HFFc6 (cell line): ENCODE measurements at places on chromosomes 1 and 21. TPM values are rescaled to one million over a fixed set of nuclear protein-coding genes. Genes with fewer than 3 reads are reported as not detected.

DNA sequence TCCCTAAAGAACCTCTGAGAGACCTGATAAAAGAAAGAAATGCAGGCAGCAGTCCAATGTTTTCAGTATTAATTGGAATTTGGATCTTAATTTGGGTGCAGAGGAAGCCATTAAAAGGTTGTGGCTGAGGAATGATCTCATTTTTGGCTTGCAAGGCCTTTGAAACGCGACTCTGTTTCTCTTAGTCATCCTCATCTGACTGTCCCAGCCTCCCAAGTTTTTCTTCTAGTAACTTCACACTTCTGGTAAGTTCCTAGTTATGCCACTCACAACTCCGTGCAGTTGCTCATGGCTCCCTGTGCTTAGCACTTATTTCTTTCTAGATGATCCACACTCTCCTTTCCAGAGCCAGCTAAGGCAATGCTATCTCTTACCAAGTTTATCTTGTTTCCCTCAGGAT is 147.4 kb upstream of the USP24 start:
- peaks cover 21% of the 10 kb centered on the region for H3K27me3 ChIP-seq
- H3K4me3 ChIP-seq: no peak overlapping the region
- peaks cover 15% of the 10 kb centered on the region for H3K4me1 ChIP-seq

DNA sequence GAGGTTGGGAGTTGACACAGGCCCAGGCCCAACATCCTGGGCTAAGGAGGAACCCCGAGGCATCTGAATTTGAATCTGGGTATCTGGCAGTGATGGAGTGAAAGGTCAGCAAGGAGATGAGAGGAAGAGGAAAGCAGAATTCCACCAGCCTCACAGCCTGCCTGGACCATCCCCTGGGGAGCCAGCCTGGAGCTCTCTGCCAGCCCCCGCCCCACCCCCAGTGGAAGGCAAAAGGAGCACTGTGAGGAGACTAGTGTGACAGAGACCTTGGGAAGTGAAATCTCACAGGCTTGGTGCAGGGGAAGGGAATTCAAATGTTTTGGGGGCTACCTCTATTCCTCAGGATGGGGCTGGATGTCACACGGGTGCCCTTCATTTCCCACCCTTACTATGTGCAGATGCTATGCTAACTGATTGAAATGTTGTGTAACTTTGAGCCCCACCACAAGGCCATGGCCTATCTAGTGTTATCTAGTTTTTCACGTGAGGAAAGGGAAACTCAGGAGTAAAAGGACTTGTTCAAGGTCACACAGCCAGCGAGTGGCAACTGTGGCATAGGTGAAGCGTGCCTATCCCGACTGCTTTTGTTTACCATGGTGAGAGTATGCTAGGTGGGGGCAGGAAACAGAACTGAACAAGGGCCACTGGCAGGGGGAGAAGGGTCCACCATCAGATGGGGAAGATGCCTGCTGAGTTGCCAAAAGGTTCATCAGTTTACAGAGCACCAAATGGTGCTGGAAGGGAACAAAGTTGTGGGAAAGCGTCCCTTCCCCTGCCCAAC is 29.8 kb downstream of the AHDC1 start:
- peaks cover 3% of the 10 kb centered on the region; the same call in 1 of the 2 replicates for H3K36me3 ChIP-seq
- peaks cover 71% of the 10 kb centered on the region for H3K4me1 ChIP-seq
- no peak for DNase-seq
- peaks cover 4% of the 10 kb centered on the region for H3K27me3 ChIP-seq
- peak overlapping the region; percentile 63 for H3K27ac ChIP-seq

DNA sequence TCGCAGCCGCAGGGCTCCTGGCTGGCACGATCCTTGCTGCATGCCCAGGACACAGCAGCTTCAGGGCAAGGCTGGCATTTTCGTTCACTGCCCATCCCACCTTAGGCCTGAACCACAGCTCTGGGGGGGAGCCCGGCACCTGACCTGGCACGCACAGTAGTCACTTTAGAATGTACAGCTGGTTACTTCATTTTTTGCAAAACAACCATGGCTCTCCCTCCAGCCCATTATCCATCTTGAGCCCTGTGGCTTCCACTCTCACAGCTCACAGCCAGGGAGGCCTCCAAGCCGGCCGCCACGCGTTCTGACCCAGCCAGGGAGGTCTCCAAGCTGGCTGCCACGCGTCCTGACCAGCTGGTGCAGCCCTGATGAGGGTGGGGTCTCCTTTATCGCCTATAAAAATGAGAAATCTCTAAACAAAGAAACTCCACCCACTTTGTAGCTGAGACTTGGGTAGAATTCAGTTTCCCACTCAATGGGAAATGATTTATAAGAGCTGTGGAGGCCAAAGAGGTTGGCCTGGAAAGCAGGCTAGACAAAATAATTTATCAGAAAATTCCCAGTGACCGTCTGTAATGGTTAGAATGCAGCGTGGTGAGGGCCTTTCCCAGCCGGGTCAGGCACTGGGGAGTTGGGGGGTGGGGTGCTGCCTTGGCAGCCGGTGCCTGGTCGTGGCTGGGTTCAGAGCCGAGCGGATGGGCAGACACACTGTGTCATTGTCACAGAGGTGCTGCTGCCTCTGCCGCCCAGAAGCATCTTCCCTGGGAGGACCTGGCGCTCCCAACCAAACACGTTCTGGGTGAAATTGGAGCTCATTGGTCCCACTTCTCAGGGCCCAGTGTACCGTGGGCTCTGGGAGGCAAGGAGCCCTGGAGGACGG is 54.6 kb upstream of the ACTRT2 start:
- H3K36me3 ChIP-seq: no peaks in the 10 kb centered on the region; the same call in 1 of the 2 replicates
- H3K27ac ChIP-seq: no peak overlapping the region
- H3K27me3 ChIP-seq: peaks cover 4% of the 10 kb centered on the region; the same call in 1 of the 2 replicates
- DNase-seq: no peak
- H3K4me1 ChIP-seq: no peaks in the 10 kb centered on the region

DNA sequence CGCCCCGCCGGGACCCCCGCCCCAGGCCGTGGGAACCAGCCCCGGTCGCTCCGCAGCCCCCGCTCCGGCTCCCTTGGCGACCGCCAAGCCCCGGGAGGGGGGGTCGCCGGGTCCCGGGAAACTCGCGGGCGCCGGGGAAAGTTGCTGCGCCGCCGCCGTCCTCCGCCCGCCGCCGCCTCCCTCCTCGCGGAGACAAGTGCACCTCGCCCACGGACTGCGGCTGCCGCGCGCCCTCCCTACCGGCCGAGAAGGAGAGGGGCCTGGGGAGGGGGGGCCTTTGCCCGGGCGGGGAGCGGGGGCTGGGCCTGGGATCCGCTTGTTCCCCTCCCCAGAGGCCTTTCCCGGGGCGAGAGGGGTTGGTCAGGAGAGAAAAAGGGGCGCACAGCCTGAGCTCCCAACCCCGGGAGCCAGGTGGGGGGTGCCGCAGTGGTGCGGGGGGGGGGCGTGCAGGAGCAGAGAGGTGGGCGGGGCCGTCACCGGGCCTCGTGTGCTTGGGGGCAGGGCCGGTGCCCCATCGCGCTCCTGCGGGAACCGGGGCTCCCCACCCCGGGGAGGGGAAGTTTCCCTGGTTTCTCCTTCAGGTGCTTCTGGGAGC is 592 bp downstream of the AGRN start:
- no peak for DNase-seq
- peak overlapping the region; percentile 66; the same call in 1 of the 2 replicates for H3K27ac ChIP-seq
- H3K27me3 ChIP-seq: peaks cover 2% of the 10 kb centered on the region
- peak overlapping the region; percentile 82 for H3K4me3 ChIP-seq

- H3K4me1 ChIP-seq: no peaks in the 10 kb centered on the region
- no peak for DNase-seq
- no peak overlapping the region for H3K27ac ChIP-seq
- no peaks in the 10 kb centered on the region for H3K36me3 ChIP-seq
- no peaks in the 10 kb centered on the region; the same call in 1 of the 2 replicates for H3K27me3 ChIP-seq
These were observed 102.0 kb upstream of the USP25 start for GRCh38 chr21:15627823-15628222.

GRCh38 chr1:225745273-225745672 is 32.4 kb upstream of the SRP9 start:
- H3K4me3 ChIP-seq: no peak overlapping the region
- 0 out of 2 replicates have a peak, but pooled peaks cover under 1% of the 10 kb centered on the region for H3K27me3 ChIP-seq
- DNase-seq: no peak
- no peak overlapping the region; the same call in 1 of the 2 replicates for H3K27ac ChIP-seq
- H3K36me3 ChIP-seq: no peaks in the 10 kb centered on the region

- peak; percentile 66 for DNase-seq
- H3K4me3 ChIP-seq: no peak overlapping the region
- no peak overlapping the region for H3K27ac ChIP-seq
- no peaks in the 10 kb centered on the region; the same call in 1 of the 2 replicates for H3K27me3 ChIP-seq
- H3K36me3 ChIP-seq: no peaks in the 10 kb centered on the region
- H3K4me1 ChIP-seq: peaks cover 5% of the 10 kb centered on the region
These were observed 12.7 kb upstream of the RAB4A start for GRCh38 chr1:229258031-229258756.

DNA sequence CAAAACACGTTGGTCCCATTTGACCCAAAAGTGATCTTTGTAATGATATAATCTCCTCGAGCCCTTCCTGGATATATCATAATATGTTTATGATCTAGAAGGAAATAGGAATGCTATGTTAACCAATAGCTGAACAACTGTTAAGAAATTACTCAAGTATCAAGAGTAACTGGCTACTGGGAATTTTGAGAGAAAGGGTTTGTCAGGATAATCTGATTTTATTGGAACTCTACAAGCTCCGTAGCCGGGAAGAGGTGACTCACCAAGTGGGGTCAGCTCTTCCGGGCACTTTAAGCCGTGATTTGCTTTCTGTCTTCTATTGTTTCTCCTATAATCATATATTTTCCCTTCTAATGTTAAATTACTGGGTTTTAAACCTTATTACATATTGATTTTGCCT is 250.5 kb upstream of the POGK start:
- no peak overlapping the region for H3K27ac ChIP-seq
- no peaks in the 10 kb centered on the region for H3K27me3 ChIP-seq
- H3K4me3 ChIP-seq: no peak overlapping the region
- H3K4me1 ChIP-seq: no peaks in the 10 kb centered on the region
- DNase-seq: no peak

DNA sequence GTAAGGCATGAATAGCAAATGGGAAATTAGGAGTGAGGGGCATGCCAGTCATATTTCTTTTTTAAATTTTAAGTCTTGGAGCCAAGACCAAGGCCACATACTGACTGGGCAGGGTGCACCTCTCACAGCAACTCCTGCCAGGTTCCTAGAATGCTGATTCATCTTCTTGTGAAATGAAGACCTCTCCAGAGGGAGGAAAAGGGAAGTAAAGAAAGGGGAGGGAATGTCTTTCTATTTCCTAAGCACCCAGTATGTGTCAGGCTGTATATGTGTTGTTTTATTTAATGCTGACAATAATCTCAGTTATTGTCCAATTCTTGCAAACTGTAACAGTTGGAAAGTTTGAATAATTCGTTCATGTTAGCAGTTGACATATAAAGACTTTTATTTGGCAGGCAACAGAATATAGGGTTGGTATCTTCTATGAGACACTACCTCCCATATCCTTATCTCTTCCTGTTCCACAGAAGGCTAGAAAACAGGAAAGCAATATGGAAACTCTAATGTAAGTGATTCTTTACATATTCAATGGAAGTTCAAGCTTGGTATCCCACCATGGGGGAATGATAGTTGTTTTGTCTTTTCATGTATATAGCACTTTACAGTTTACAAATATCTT is 259.1 kb upstream of the USP24 start:
- H3K27ac ChIP-seq: no peak overlapping the region
- no peak overlapping the region for H3K4me3 ChIP-seq
- peaks cover 2% of the 10 kb centered on the region; the same call in 1 of the 2 replicates for H3K27me3 ChIP-seq
- no peaks in the 10 kb centered on the region for H3K36me3 ChIP-seq

GRCh38 chr1:244067893-244068292 is 16.8 kb downstream of the ZBTB18 start:
- peak; percentile 19 for DNase-seq
- H3K27me3 ChIP-seq: peaks cover 5% of the 10 kb centered on the region; the same call in 1 of the 2 replicates
- H3K27ac ChIP-seq: peak overlapping the region; percentile 43
- H3K4me3 ChIP-seq: peak overlapping the region; percentile 20; the same call in 1 of the 2 replicates
- peaks cover 40% of the 10 kb centered on the region for H3K4me1 ChIP-seq

- no peak overlapping the region for H3K27ac ChIP-seq
- DNase-seq: peak; percentile 44
- H3K4me3 ChIP-seq: no peak overlapping the region
- H3K27me3 ChIP-seq: peaks cover 13% of the 10 kb centered on the region
- no peaks in the 10 kb centered on the region for H3K36me3 ChIP-seq
These were observed 24.9 kb upstream of the KCNA2 start for GRCh38 chr1:110630839-110631663.

- H3K4me1 ChIP-seq: peaks cover 6% of the 10 kb centered on the region; the same call in 1 of the 2 replicates
- DNase-seq: no peak
- peaks cover 30% of the 10 kb centered on the region for H3K27me3 ChIP-seq
- no peak overlapping the region for H3K27ac ChIP-seq
These were observed 35.9 kb upstream of the RD3 start for GRCh38 chr1:211527888-211528287.

GRCh38 chr21:33151941-33152731 is 77.6 kb upstream of the IFNAR2 start:
- no peak overlapping the region for H3K27ac ChIP-seq
- H3K36me3 ChIP-seq: no peaks in the 10 kb centered on the region
- no peaks in the 10 kb centered on the region for H3K4me1 ChIP-seq
- peaks cover 46% of the 10 kb centered on the region for H3K27me3 ChIP-seq
- no peak for DNase-seq

- no peak for DNase-seq
- no peaks in the 10 kb centered on the region for H3K36me3 ChIP-seq
- H3K27me3 ChIP-seq: no peaks in the 10 kb centered on the region
- H3K4me3 ChIP-seq: no peak overlapping the region
- no peaks in the 10 kb centered on the region for H3K4me1 ChIP-seq
- H3K27ac ChIP-seq: no peak overlapping the region
These were observed 384.7 kb upstream of the CXADR start for GRCh38 chr21:17128132-17128531.

DNA sequence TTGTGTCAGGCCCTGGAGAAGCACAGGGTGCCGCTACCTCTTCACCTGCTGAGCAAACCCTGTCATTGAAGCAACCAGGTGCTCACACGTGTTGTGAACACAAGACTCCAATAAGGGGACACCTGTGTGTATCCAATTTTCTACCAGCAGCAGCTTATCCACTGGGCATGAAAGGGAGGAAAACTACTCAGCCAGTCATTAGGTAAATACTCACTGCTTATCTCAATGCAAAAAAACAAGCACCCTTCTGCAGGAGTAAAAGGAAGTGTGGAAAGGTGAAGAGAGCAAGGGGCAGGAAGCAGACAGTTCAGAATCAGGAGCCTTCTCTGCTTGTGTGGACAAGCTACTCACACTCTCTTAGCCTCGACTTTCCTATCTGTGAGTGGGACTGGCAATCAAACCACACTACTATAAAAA is 148.9 kb downstream of the ETS2 start:
- no peak overlapping the region for H3K4me3 ChIP-seq
- peaks cover 5% of the 10 kb centered on the region; the same call in 1 of the 2 replicates for H3K36me3 ChIP-seq
- DNase-seq: no peak

GRCh38 chr1:5554111-5554510 is 438.1 kb downstream of the NPHP4 start:
- no peaks in the 10 kb centered on the region for H3K36me3 ChIP-seq
- no peaks in the 10 kb centered on the region for H3K4me1 ChIP-seq
- H3K4me3 ChIP-seq: no peak overlapping the region
- DNase-seq: no peak

The FAM110D gene
- not detected in 3 replicates for total RNA-seq

The BTBD8 gene
- total RNA-seq: 1.2 to 1.8 TPM (median 1.5 TPM) in 3 replicates

The KCNJ15 gene
- 0.43 and 0.44 TPM in 2 replicates for total RNA-seq

The ALX3 gene
- 1.0 to 9.6 TPM (median 8.6 TPM) in 3 replicates for total RNA-seq

The VANGL2 gene
- total RNA-seq: not detected in 3 replicates

The MEX3A gene
- 1.4 to 3.4 TPM (median 1.5 TPM) in 3 replicates for total RNA-seq

The SH3D21 gene
- total RNA-seq: 3.0 to 4.2 TPM (median 4.0 TPM) in 3 replicates
